ENCODE measurements at places on chromosomes 3 and 15.

DNA sequence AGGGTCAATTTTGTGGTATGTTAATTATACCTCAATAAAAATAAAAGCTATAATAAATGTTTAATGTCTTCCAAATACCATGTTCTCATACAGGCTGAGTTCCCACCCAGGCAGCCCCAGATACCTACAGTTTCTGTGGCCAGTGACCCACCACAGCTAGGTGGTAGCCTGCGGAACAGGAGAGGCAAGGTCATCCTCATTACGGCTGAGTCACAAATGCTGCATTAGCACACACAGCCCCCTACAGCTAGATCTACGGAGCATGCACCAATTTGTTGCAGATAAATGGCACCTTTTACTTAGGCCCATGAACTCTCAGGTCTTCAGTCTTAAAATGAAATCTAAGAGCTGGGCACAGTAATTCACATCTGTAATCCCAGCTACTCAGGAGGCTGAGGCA lies 5.1 kb downstream of the SPATA12 start:
- DNase-seq: no peak

GRCh38 chr3:15384510-15385237 lies 42.7 kb downstream of the METTL6 start:
- DNase-seq: no peak

DNA sequence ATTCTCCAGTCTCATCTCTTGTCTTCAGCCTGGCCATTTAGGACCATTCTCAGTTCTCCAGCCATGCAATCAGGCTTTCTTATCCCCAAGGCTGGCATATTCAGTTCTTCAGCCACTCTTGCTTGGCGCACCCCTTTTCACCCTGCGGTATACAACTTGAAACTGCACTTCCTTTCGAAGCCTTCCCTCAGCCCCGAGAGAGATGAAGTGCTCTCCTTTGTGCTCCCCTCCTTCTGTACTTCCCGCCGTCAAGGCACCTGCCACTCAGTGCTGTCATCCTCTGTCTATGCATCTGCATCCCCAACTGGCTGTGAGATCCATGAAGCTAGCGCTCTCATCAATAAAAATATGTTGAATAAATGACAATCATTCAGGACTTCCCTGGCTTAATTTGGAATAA lies 45.7 kb downstream of the MORC1 start:
- DNase-seq: no peak

DNA sequence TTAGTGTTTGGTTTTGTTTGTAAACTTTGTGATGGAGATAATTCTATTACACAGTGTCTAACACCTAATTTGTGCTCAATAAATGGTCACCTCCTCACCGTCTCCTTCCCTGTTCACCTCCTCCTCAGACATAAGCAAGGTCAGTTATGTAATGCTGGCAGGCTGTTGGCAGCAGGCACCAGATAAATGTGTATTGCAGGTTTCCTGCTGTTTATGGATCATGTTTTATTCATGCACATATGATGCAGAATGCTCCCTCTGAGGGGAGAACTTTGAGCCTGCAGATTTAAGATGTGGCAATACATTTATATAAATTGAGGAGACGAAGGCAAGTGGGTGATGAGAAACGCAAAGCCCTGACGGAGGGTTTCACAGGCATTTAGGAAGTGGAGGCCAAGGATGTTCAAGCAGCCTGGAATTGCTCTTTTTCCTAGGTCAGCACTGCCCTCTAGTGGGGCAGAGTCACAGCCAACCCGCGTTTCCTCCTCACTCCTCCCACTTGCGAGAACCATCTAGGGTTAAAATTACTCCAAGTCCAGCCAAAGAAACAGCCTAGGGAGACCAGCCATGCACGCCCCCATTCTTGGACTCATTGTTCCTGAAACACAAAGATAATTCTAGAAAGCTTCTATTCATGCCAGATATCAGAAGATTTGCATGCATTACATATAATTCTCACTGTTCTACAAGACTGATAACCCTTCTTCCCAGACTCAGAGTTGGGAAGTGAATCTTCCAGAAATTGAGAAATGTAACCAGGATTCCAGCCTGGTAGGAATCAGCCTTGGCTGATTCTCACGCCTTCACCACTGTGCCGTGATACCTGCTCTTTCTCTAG lies 228.7 kb downstream of the SLCO3A1 start:
- DNase-seq: peak; percentile 25

DNA sequence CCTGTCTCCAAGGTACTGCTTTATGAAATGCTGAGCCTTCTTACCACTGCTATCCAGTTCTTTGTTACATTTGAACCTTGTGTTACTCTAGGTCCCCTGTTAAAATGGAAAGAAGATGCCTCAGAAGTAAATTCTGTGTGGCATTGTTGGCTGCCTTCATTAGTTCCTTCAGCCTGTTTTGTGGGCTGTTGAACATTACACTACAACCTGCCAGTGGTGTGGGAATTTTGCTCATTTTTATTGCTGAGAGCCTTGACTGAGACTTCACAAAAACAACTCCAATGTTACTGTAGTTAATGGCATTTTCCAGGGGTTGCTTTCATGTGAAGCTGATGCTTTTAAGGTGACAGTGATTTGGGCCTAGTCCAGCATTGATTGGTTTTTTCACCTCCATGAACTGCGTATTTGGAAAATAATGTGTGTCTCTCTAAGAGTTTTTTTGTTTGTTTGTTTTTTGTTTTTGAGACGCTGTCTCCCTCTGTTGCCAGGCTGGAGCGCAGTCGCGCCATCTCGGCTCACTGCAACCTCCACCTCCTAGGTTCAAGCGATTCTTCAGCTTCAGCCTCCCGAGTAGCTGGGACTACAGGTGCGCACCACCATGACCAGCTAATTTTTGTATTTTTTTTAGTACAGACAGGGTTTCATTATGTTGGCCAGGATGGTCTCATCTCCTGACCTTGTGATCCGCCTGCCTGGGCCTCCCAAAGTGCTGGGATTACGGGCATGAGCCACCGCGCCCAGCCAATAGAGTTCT lies 4.3 kb downstream of the MAPK6 start:
- no peak for DNase-seq

- no peak for DNase-seq
These were observed 269.8 kb downstream of the THRB start for GRCh38 chr3:24224666-24225384.

- no peak for DNase-seq
These were observed 14.6 kb downstream of the CYP19A1 start for GRCh38 chr15:51323749-51324148.

DNA sequence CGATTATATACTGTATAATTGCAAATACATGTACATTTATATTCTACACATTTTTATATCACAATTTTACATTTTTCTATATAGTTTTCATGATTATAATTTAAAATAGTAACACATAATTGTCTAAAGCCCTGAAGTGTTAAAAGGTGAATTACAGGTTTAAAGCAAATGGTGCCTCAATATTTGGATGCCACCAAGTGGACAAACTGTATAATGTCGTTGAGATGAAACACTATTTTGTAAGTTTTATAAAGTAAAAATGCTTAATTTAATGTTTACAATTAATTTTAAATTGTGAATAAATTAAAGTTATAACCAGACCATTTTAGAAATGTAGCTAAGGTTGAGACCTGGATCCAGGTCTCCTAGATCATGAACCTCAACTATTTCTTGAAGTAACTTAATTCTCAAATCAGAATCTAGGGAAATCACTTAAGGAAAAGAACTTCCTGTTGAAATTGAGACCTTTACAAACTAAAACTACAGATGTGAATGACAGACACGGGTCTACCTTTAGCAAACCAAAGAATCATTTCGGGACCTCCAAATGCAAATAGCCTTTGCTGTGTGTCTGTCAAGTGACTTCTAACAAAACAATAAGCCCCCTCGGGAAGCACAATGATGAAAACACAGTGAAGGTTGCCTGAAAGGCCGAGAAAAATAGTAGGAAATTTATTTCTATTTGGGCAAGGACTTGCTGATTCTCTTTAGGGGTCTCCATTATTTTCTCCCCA lies 37.8 kb downstream of the EHHADH start:
- DNase-seq: no peak

GRCh38 chr3:111737047-111737705 lies 121.9 kb upstream of the PHLDB2 start:
- DNase-seq: no peak

- no peak for DNase-seq
These were observed 106.3 kb upstream of the IL12A start for GRCh38 chr3:159882367-159882766.

DNA sequence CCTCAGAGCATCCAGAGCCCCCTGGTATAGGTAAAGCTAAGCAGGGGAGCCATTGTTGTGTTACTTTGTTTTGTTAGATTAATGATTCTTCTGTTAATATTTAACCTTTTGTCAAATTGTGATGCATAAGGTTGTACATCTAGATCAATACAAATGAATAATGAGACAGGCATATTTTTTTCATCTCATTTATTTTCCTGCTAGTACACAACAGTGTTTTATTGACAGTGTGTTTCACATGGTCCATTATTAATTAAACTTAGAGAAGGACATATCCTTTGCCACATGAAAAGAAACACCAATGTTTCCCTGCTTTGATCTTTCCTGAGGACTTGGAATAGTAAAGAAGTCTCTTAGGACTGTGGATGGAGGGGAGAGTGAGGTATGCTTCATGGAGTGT lies 543.6 kb upstream of the CFAP20DC start:
- no peak for DNase-seq

DNA sequence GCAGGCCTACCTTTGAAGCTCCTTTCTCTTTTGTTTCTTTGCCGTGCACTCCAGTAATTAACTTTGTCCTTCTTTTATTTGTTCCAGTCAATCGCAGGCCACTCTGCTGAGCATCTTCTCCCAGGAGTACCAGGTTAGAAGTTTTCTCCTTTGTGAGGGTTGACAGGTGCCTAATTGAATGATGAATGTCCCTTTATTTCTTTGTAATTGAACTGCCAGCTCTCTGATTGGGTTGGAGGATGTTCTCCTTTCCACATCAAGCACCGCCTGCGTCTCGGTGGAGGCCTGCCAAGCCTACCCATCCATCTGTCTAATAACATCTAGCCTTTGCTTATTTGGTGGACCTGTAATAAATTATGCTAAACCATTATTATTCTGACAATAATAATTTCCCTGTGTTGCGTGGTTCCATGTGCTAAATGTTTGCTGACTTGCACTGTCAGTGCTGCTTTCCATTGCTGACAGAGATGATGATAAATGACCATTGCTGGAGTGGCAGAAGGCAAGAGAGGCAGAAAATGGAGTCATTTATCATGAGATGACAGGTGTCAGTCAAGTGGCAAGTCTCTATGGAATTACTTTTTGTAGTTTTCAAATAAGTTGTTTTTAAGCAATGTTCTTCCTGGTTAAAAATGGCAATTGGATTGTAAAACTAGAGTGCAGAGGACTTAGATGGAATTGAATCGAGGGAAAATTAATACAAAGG lies 64.9 kb downstream of the CDIN1 start:
- no peak for DNase-seq

DNA sequence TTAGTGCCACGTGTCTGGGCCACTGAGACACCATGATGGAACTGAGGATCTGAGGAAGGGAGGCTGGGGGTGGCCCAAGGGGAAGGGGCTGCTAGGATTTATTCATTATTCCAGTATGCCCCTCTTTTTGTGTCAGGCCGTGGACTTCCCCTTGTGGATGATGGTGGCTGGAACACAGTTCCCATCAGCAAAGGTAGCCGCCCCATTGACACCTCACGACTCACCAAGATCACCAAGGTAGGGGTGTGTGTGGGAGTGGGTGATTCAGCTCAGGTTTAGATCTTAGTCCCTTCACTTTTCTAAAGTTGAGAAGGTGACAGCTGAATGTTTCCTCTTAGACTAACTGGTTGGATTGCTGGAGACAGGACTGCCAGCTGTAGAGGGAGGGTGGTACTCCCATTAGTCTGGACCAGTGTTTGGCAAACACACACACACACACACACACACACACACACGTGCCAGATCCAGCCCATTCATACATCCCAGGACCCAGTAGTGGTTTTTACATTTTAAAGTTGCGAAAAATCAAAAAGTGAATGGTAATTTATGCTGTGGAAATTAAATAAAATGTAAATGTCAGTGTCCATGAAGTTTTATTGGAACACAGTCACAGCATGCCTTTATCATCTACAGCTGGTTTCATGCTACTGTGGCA lies 11.4 kb downstream of the EIF4G1 start:
- no peak for DNase-seq

DNA sequence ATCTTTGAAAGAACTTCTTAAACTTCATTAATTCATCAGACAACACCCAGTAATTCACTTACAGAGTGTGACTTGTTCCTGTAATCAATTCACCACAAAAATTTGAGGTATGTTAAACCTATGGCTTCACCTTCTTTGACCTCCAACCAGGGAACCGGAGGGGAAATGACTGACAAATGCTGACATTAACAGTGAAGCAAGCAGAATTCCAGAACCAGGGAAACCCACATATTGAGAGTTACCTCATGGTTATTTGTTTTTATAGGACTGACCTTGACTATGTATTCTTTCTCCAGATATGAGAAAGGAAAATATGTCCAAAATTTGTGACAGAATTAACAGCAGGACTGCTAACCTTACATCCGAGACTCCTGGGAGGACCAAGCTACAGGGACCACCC lies 2.7 kb downstream of the P3H2 start:
- DNase-seq: no peak

DNA sequence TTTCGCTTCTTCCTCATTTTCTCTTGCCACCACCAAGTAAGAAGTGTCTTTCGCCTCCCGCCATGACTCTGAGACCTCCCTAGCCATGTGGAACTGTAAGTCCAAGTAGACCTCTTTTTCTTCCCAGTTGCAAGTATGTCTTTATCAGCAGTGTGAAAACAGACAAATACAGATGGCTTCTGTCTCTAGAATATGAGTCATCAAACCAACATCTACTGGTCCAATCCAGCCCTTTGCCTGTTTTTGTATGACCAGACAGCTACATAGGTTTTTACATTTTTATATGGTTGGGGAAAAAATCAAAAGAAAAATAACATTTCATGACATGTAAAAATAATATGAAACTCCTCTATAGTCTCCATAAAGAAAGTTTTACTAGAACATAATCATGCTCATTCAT lies 118.7 kb upstream of the PTPRG start:
- no peak for DNase-seq

DNA sequence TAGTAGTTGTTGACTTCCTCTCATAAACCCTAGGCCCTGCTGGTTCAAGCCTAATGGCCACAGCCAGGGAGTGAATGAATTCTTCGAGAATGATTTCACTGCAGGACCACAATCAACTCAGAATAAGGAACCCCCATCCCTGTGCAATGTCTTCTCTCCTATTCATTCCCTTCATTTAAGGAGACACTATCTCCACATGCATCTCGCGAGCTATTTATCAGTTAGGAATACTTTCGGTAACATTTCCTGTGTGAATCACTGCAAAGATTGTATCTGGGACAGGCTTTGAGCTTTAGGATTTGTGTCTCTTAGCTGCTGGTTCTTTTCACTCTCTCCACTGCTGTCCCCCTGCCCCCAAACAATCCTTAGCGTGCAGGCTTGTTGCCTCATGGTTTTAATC lies 94.4 kb downstream of the MYLK start:
- no peak for DNase-seq

- DNase-seq: no peak
These were observed 29.6 kb downstream of the CX3CR1 start for GRCh38 chr3:39250116-39250747.
